Stimulated activated CD4-positive, alpha-beta T cell treated with anti-CD3 and anti-CD28 coated beads, Interleukin-12 subunit alpha, Interleukin-12 subunit beta, amount 100 ng/mL, for 24 hours (primary cell): ENCODE measurements at places on chromosomes 7 and 10.

DNA sequence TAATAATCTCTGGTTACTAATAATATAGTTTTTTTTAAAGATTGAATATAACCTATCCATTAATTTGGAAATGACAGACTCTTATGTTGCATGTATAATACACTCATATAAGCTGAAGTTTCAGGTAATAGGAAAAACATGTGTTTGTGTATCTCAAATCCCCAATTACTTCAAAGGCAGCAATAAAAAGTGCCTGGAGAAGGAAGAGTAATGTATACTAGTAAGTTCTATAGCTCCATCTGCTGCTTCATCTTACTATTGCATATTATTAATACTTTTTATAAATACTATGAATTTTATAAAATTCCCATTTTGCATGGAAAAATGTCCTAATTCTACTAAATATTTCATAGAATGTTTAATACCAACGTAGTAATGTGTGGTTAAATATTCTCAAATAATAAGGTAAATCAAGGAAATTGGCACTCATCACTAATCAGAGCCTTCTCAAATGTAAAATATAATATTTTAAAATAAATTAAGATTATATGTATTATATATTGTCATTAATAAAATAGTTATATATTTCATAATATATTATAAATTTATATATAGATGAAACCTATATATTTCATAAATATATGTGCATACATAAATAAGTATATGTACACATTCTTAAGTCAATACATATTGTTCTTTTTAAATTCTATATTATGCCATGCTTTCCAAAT, 311.9 kb downstream of the HGF start:
- no peak for DNase-seq

DNA sequence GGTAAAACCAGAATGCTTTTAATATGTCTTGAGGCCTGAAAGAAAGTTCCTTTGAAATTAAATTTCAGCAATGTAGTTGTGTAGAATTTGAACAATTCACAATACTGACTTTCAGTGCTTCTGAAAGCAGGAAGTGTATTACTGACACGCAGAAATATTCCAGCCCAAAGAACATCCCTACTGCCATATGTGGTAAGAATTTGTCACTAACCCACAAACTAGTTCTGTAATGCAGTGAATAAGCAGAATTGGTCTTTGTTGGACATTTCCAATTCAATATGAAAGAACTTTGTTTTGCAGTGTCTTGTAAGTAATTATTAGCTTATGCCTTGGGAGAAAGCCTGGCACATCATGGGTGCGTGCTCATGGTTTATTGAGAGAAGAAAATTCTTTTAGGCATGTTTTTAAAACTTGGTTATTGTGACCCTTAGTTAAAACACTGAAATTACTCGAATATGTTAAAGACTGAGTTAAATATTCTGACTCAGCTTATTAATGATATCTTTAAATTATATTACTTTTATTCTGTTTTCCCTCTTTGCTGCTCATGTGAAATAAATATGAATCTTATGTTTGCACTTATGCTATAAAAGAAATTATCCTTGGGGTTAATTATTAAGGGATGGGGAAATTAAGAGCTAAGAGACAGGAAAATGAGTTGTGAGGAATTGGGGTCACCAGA, 33.4 kb downstream of the PTPN12 start:
- DNase-seq, result no peak

- no peak for DNase-seq
Measured at GRCh38 chr10:18675086-18675801, 16.0 kb downstream of the ARL5B start.

DNA sequence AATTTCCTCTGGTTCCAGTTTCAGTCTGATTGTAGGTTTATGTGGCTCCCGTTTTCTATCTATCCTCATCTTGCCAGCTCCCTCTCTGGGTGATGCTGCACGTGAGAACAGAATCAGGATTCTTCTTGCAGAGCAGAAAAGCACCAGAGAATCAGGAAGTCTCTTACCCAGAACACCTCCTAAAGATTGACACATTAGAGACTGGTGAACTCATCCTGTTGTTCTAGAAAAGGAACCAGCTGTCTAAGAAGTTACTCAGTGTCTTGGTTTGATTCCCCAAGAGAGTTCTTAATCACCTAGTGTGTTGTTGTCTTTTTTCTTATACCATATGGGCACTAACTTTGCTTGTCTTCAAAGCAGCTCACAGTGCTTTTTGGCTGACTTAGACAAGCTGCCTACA, 152.4 kb downstream of the DGKI start:
- DNase-seq, result no peak

- DNase-seq, result no peak
Measured at GRCh38 chr10:19606968-19607367, 209.3 kb upstream of the PLXDC2 start.

- DNase-seq, result no peak
Measured at GRCh38 chr10:5443429-5443828, 31.1 kb downstream of the NET1 start.
